Left cardiac atrium (tissue), 4 donors: ENCODE measurements at places on chromosomes 12 and 14.

DNA sequence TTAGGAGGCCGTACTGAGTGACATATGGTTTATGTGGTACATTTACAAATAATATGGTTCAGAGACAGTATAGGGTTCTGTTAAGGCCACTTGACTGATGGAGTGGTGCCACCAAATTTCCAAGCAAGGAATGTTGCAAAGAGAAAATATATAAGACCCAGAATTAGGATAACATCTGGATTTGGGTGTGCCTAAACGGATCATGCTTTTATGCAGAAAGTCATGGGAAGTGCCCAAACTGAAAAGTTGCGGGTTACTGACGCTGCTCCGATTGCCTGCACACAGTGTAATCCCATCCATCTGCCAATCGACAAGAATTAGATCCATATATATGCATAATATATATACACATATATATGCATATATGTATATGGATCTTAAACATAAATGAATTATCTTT lies 138.4 kb upstream of the DCN start:
- no peak for DNase-seq

GRCh38 chr12:52618866-52619265 lies 507 bp upstream of the KRT73 start:
- DNase-seq, result no peak

- DNase-seq, result peak; percentile 77
Observed at GRCh38 chr12:124837958-124838803, 25.5 kb downstream of the SCARB1 start.

DNA sequence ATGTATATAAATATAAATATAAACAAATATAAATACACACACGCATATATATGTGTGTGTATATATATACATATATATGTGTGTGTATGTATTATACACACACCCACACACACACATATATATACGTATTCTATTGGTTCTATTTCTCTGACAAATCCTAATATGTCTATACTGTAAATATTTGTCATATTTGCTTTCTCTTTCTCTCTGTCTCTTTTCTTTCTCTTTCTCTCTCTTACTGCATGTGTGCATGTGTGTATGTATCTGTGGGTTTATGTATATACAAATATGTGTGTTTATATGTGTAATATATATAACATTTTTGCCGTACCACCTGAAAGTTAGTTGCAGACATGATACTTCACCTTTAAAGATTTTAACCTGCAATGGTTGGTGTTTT lies 174.2 kb upstream of the PLEKHG7 start:
- DNase-seq, result no peak

DNA sequence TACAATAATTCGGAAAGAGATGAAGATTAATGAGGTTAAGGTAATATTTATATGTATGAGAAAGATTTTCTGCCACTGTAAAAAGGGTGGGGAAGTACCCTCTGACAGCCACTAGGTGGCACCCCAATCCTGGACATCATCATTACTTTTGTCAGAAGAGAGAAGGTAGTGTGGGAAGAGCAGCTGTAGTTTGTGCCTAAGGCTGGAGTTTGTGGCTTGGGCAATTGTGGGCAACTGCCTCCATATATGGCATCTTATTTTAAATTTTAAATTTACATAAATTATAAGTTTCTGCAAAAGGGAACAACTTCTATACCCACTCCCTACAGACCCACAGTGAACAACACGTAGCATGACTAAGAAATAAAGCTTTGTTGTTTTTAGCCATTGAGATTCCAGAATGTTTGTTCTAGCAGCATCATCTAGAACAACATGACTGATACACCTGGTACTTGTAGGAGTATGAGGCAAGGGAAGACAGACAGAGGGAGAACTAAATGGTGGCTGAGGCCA lies 34.4 kb upstream of the SYCP3 start:
- DNase-seq, result peak; percentile 49
